Mammary microvascular endothelial cell (primary cell): ENCODE measurements at places on chromosomes 2 and 18. TPM values are rescaled to one million over a fixed set of nuclear protein-coding genes. Genes with fewer than 3 reads are reported as not detected.

The TDRD15 gene
- total RNA-seq: not detected in 2 replicates

The SH3RF3 gene
- total RNA-seq: 18.1 and 19.1 TPM in 2 replicates

The UCN gene
- total RNA-seq: not detected in 2 replicates

The ZDBF2 gene
- 2.4 and 3.0 TPM in 2 replicates for total RNA-seq

The QPCT gene
- 15.7 and 16.0 TPM in 2 replicates for total RNA-seq

The TMEM200C gene
- total RNA-seq: not detected in 2 replicates

The PPP4R1 gene
- total RNA-seq: 89.2 and 105 TPM in 2 replicates

The CLEC4F gene
- 0.10 TPM in 1 of 2 replicates, not detected in the other for total RNA-seq

The TMEM178A gene
- not detected in 2 replicates for total RNA-seq

The TTR gene
- not detected in 2 replicates for total RNA-seq

The TMEM182 gene
- 0.20 TPM in 1 of 2 replicates, not detected in the other for total RNA-seq

The UGT1A5 gene
- not detected in 2 replicates for total RNA-seq

The RPIA gene
- total RNA-seq: 9.9 and 13.0 TPM in 2 replicates

The RGPD3 gene
- total RNA-seq: 0.10 and 0.13 TPM in 2 replicates

The POTEI gene
- 0.05 and 0.07 TPM in 2 replicates for total RNA-seq

The KIF5C gene
- total RNA-seq: 0.25 and 0.33 TPM in 2 replicates

The LOXL3 gene
- total RNA-seq: 0.27 and 0.94 TPM in 2 replicates

The EFR3B gene
- total RNA-seq: 0.67 and 0.79 TPM in 2 replicates

The SLC39A10 gene
- 19.3 and 23.7 TPM in 2 replicates for total RNA-seq

The CNGA3 gene
- 0.05 TPM in 1 of 2 replicates, not detected in the other for total RNA-seq

The BOLA3 gene
- total RNA-seq: 130 and 138 TPM in 2 replicates

The MARCHF4 gene
- 15.5 and 16.3 TPM in 2 replicates for total RNA-seq

The STAM2 gene
- 17.7 and 20.3 TPM in 2 replicates for total RNA-seq

The SCG2 gene
- 0.05 and 1.3 TPM in 2 replicates for total RNA-seq

The SMCHD1 gene
- total RNA-seq: 23.2 and 25.2 TPM in 2 replicates

The CD28 gene
- total RNA-seq: not detected in 2 replicates

The HOXD12 gene
- not detected in 2 replicates for total RNA-seq

The VSNL1 gene
- not detected in 2 replicates for total RNA-seq

The SIX2 gene
- total RNA-seq: not detected in 2 replicates

The CCDC85A gene
- 10.7 and 12.7 TPM in 2 replicates for total RNA-seq

The ANKRD30BL gene
- not detected in 2 replicates for total RNA-seq

The NAT8 gene
- total RNA-seq: not detected in 2 replicates

The IL1R2 gene
- total RNA-seq: not detected in 2 replicates

The NEU2 gene
- total RNA-seq: not detected in 2 replicates

The ABCG5 gene
- total RNA-seq: not detected in 2 replicates

The EFHD1 gene
- 0.20 TPM in 1 of 2 replicates, not detected in the other for total RNA-seq

The SLC5A7 gene
- not detected in 2 replicates for total RNA-seq

The CROCC2 gene
- not detected in 2 replicates for total RNA-seq

The GAREM1 gene
- total RNA-seq: 0.39 and 0.53 TPM in 2 replicates

The MROH2A gene
- not detected in 2 replicates for total RNA-seq

The MC5R gene
- total RNA-seq: not detected in 2 replicates

The POTEC gene
- total RNA-seq: not detected in 2 replicates

The SIGLEC15 gene
- total RNA-seq: 0.59 and 1.7 TPM in 2 replicates
